GM04503 (cell line): ENCODE measurements at places on chromosomes 7 and 10.

- no peak for DNase-seq
These were observed 55.6 kb downstream of the CDC123 start for GRCh38 chr10:12251581-12251980.

DNA sequence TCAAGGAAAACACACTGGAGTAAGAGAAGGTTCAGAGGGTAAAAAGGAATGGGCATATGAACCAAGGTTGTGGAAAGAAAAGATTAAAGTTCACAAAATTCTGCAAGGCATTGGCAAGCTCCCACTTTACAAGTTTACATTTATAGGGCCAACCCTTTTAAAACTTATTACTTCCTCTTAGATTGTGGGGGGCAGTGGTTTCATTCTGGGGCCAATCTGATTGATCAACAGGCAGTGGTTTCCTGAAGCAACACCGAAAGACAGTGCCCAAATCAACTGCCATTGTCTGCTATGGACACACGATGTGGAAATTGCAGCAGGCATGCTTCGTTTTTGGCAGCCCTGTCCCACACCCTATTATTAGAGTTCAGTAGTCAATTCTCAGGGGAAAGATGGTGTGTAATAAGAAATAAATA is 154.0 kb downstream of the SGMS1 start:
- no peak for DNase-seq

- DNase-seq: no peak
These were observed 3.1 kb upstream of the FAM171A1 start for GRCh38 chr10:15374156-15374555.

DNA sequence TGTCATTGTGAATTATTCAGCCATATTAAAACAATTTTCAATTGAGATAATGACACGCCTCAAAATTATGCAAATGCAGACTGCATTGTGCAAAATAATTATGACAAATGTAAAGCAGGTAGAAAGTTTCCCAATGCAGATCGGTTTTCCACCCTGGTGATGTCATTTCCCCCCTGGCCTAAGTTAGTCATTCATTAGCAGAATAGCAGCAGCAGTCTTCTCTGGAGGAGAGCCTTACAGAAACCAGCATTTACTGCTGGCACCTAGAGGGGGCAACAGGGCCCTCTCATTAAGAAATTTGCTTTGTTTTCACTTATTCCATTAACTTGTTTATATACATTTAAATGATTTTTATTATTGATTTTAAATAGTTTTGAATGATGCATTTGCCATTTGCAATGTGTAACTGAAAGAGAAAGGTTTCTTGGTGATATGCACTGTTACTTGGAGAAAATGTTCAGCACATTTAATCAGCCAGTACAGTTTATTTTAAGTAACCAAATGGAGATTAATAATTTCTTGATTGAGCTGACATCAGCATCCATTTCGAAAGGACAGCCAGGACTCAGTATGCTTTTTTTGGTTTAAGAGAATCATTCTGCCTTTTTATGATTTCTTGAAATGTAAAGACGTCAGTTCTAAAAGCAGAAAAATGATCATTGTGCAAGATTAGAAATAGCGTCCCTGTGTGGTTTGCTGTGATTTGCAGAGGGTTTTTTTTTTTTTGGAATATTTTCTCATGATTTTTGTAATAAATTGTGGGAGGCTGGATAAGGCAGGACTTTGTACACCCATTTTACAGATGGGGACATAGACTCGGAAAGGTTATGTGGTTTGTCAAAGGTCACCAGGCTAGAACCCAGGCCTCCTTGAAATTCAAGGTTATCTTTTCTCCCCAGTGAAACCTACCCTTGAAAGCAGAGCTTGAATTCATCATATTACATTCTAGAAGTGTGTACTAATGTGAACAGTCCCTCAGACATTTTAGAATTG is 3.5 kb downstream of the ARID5B start:
- no peak for DNase-seq

GRCh38 chr10:126058507-126058906 is 162.1 kb downstream of the FANK1 start:
- DNase-seq: no peak

DNA sequence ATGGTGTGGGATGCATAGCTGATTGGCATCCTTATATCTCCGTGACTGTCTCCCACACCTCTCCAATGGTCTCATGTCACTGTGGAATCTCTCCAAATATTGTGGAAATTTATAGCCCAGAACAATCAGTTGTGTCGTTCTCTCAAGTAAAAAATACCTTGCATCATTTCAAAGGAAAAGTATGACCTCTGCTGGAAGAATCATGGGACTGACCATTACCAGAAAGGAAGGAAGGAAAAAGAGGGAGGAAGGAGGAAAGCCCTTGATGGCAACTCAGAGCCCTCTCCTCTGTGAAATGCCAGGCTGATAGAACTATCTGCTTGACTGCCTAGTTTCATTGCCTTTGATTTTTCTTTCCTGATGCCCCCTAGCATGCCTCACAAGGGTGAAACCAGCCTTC is 76.3 kb downstream of the FOXI2 start:
- no peak for DNase-seq
